ENCODE measurements at places on chromosomes 2 and 18. TPM values are rescaled to one million over a fixed set of nuclear protein-coding genes. Genes with fewer than 3 reads are reported as not detected.
A peak's percentile ranks its signal among the peaks of the same experiment; 100 is the strongest.

DNA sequence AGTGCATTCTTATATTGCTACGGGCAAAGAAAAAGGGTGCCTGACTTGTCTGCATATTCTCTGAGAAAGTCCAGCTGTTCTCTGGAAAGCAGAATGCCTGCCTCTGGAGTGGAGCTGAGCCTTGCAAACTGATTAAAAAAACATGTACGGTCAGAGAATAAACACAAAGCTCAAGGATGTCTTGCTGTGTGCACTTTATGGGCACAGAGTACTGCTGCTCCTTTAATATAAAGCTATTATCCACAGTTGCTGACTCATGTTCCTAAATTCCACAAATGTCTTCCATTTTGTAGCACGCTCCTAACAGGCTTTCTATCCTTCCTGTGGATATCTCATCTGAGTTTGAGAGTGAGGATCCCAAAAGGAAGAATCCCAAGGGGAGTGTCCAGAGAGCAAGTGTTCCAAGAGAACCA is 229.0 kb downstream of the MREG start:
- no peaks in the 10 kb centered on the region for H3K27me3 ChIP-seq
- H3K4me3 ChIP-seq = no peak overlapping the region

DNA sequence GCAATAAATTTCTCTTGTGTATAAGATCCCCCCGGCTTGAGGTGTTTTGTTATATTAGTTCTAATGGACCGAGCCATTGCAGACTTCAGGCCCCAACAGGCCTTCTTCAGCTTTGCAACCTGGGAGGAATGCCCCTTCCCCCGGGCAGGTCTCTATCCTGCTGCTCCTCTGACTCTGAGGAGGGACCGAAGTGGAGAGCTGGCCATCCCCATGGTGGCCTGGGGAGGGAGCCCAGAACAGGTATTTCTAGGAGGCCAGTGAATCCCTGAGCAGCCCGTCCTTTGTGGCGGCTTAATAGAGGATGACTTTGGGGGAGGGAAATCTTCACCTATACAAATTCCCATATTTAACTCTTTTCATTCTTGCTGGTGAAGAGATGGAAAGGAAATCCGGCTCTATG is 715.8 kb upstream of the SOX11 start:
- no peak for DNase-seq
- no peaks in the 10 kb centered on the region for H3K36me3 ChIP-seq
- H3K4me1 ChIP-seq = no peaks in the 10 kb centered on the region
- H3K27me3 ChIP-seq = no peaks in the 10 kb centered on the region

GRCh38 chr2:206442833-206443734 is at the start of gene ADAM23:
Gene ADAM23, plus strand, starts transcription at chr2:206443532. Its CDS starts 335 bp downstream, at chr2:206443867.
- DNase-seq = peak; percentile 76
- H3K4me1 ChIP-seq = peaks cover 6% of the 10 kb centered on the region
- peak within 1 kb of the TSS; percentile 72 for H3K4me3 ChIP-seq
- H3K27me3 ChIP-seq = peaks cover 68% of the 10 kb centered on the region

DNA sequence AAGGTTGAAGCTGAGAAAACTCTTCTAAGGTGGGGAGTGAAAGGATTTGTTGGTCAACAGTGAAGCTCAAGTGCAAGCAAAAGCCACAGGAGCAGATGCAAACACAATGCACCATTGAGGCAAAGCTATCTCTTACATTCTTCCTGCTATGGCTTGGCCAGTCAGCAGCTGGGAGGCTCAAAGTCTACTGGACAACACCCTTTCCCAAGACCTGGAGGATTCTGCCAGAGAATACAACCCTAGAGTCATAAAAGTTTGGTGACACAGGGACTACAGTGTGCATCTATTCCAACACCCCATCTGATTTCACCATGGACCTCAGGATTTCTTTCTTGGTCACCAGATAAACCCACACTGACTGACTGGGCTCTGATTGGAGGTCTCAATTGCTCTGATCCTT is 342.0 kb downstream of the HRH4 start:
- H3K27ac ChIP-seq = no peak overlapping the region
- peak; percentile 32 for DNase-seq
- H3K36me3 ChIP-seq = no peaks in the 10 kb centered on the region
- H3K4me3 ChIP-seq = no peak overlapping the region
- no peaks in the 10 kb centered on the region for H3K27me3 ChIP-seq
- no peaks in the 10 kb centered on the region for H3K4me1 ChIP-seq

SCYGR6 gene
- polyA plus RNA-seq = not detected

ABCG5 gene
- 1.8 TPM for polyA plus RNA-seq

FRZB gene
- polyA plus RNA-seq = 534 TPM

DNA sequence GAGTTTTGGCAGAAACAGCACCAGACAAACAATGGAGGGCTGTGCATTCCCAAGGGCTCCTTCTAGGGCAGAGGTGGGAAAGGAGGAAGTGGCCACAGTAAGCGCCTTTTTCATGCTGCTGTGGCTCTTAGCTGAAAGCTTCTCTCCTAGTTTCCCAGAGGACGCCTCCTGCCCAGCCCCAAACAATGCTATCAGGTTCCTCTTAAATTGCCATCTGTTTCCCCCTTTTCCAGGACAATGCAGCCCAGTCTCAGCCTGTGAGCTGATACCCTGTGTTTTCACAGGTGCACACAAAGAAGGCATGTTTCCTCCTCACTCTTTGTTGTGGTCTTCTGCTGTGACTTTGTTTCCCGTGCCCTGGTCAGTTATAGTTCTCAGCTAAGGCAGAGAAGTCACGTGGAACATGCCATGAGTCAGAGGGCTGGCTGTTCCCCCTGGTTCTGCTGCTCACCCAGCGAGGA is 5.4 kb upstream of the FAM124B start:
- H3K4me1 ChIP-seq = no peaks in the 10 kb centered on the region
- H3K36me3 ChIP-seq = no peaks in the 10 kb centered on the region
- no peak for DNase-seq
- H3K27me3 ChIP-seq = no peaks in the 10 kb centered on the region

TTN gene
- 6.1 TPM for polyA plus RNA-seq

- no peak overlapping the region for H3K4me3 ChIP-seq
- H3K4me1 ChIP-seq = no peaks in the 10 kb centered on the region
- H3K27ac ChIP-seq = no peak overlapping the region
- no peaks in the 10 kb centered on the region for H3K36me3 ChIP-seq
- DNase-seq = no peak
Measured at GRCh38 chr2:96485350-96485749, 19.8 kb downstream of the NEURL3 start.

LCT gene
- polyA plus RNA-seq = 0.51 TPM

GRCh38 chr2:221346411-221346810 is 225.7 kb downstream of the EPHA4 start:
- no peak overlapping the region for H3K27ac ChIP-seq
- no peaks in the 10 kb centered on the region for H3K27me3 ChIP-seq
- H3K36me3 ChIP-seq = no peaks in the 10 kb centered on the region
- no peak overlapping the region for H3K4me3 ChIP-seq
- DNase-seq = no peak

DNA sequence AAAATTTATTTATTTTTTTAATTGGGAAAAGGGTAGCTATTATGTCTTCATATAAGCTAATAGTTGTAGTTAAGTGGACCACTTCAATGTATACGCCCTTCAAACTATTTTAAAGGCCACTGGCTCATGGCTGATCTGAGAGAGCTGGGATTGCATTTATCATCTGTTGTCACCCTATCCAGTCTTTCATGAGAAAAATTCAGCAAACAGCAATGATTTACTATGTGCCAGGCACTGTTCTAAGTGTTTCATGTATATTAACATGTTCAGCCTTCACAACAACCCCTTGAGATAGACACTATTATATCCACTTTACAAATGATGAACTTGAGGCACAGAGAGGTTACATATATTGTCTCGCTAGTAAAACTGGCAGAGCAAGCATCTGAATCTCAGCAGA is 66.1 kb upstream of the ZNF397 start:
- no peak overlapping the region for H3K27ac ChIP-seq
- no peaks in the 10 kb centered on the region for H3K36me3 ChIP-seq
- H3K4me3 ChIP-seq = no peak overlapping the region
- peaks cover 6% of the 10 kb centered on the region for H3K4me1 ChIP-seq
- DNase-seq = no peak

DNA sequence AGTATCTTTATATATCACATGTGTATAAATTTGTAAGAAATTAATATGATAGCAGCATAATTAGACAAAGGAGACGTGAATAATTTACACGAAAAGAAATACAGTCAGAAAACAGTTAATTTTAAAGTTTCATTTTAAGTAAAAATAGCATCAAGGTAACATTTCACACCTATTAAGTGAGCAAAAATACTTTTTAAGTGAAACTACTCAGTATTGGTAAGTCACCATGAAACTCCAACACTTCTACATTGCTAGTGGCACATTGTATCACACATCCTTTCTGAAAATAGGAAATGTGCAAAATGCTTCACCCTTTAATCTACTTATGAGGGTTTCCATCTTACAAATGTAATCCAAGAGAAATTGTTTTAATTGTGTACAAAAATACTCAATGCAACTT is 287.9 kb upstream of the EPAS1 start:
- H3K36me3 ChIP-seq = no peaks in the 10 kb centered on the region
- no peaks in the 10 kb centered on the region for H3K27me3 ChIP-seq
- no peak for DNase-seq
- no peak overlapping the region for H3K27ac ChIP-seq
- H3K4me1 ChIP-seq = no peaks in the 10 kb centered on the region
- no peak overlapping the region for H3K4me3 ChIP-seq

MC2R gene
- not detected for polyA plus RNA-seq

ALPP gene
- polyA plus RNA-seq = 1.2 TPM

ALLC gene
- polyA plus RNA-seq = not detected

M1AP gene
- 1.2 TPM for polyA plus RNA-seq

- H3K4me3 ChIP-seq = no peak overlapping the region
- no peaks in the 10 kb centered on the region for H3K36me3 ChIP-seq
- no peaks in the 10 kb centered on the region for H3K4me1 ChIP-seq
- no peak for DNase-seq
Measured at GRCh38 chr2:214034417-214034816, 376.4 kb upstream of the VWC2L start.

DNA sequence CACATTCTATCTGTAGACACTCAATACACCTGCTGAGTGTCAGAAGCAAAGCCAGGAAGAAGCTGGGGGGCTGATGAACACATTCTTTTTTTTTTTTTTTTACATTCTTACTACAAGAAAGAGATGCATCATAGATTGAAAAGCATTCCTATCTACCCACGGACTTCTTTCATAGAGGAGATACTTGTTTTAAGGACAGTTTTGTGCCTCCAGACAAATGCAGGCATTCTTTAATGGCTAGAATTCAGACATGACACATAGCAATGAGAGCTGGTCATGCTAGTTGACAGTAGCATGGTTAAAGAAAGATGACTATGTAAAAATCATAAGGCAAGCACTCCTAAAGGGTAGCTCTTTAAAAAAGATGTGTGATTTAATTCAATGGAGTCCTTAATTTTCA is 110.2 kb downstream of the EPHA4 start:
- DNase-seq = no peak
- H3K4me3 ChIP-seq = no peak overlapping the region
- H3K4me1 ChIP-seq = peaks cover 10% of the 10 kb centered on the region

UGT1A4 gene
- not detected for polyA plus RNA-seq

PDE1A gene
- 1.7 TPM for polyA plus RNA-seq

- H3K4me1 ChIP-seq = no peaks in the 10 kb centered on the region
- no peak overlapping the region for H3K27ac ChIP-seq
- no peak overlapping the region for H3K4me3 ChIP-seq
- DNase-seq = no peak
Measured at GRCh38 chr2:20034821-20035220, 16.6 kb downstream of the LAPTM4A start.

- no peak overlapping the region for H3K4me3 ChIP-seq
- H3K4me1 ChIP-seq = peaks cover 12% of the 10 kb centered on the region
- no peaks in the 10 kb centered on the region for H3K36me3 ChIP-seq
- H3K27me3 ChIP-seq = no peaks in the 10 kb centered on the region
Measured at GRCh38 chr2:190656301-190656700, 7.4 kb downstream of the NAB1 start.

DNA sequence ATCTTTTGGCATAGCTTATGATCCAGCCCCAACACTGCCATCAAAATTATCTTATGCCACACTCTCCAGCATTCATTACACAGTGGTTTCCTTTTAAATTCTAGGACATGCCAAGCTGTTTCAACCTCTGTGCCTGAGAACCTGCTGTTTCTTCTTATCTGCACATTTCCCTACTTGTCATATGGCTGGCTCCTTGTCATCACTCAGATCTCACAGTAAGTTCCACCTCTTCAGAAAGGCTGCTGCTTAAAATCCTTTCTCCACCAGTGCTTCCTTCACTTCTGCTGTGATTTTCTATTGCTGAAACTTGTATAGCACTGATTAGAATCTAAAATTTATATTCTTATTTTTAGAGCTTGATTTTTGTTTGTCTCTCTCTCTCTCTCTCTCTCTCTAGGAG is 43.4 kb downstream of the MC4R start:
- no peak overlapping the region for H3K4me3 ChIP-seq
- H3K36me3 ChIP-seq = no peaks in the 10 kb centered on the region
- DNase-seq = no peak

DNA sequence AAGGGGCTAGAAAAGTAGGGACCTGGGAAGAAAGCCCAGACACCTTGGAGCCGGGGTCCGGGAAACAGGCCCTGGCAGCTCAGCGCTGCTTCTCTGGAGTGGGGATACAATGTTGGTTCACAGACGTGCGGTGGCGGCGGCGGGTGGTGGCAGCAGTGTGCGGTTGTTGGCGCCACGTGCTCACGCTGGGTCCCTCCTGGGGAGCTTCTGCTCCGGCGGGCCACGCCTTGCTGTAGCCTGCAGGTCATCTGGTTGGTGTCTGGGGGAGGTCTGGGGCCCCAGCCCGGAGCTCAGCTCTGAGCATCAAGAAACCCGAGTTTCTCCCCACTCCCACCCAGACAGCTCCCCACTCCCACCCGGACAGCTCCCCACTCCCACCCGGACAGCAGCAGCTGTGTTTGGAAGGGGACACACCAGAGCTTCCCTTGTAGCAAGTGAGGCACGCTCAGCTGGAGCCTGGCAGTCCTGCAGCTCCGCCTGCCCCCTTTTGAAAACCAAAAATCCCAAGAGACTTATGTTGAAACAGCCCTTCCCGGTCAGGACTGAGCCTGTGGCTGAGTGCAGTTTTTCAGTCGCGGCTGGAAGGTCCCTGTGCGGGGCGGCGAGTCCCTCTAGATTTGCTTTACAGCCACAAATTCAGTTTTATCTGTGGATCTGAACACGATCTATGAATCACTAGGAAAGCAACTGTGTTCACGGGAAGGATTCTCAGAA is 46.9 kb downstream of the NFATC1 start:
- no peak overlapping the region for H3K27ac ChIP-seq
- no peaks in the 10 kb centered on the region for H3K27me3 ChIP-seq
- H3K4me3 ChIP-seq = no peak overlapping the region
- DNase-seq = no peak

BMP10 gene
- polyA plus RNA-seq = not detected

- H3K27me3 ChIP-seq = no peaks in the 10 kb centered on the region
- no peaks in the 10 kb centered on the region for H3K36me3 ChIP-seq
- DNase-seq = no peak
- H3K4me1 ChIP-seq = no peaks in the 10 kb centered on the region
- H3K4me3 ChIP-seq = no peak overlapping the region
Measured at GRCh38 chr2:226334981-226335720, 464.5 kb downstream of the IRS1 start.

- peaks cover 15% of the 10 kb centered on the region for H3K4me1 ChIP-seq
- no peak overlapping the region for H3K27ac ChIP-seq
- no peaks in the 10 kb centered on the region for H3K27me3 ChIP-seq
- no peaks in the 10 kb centered on the region for H3K36me3 ChIP-seq
- no peak overlapping the region for H3K4me3 ChIP-seq
Measured at GRCh38 chr2:236858661-236859060, 227.0 kb upstream of the COPS8 start.
